ENCODE measurements at places on chromosomes 4 and X.

- peak; percentile 74 for DNase-seq
Measured at GRCh38 chrX:18390941-18391538, 34.4 kb upstream of the CDKL5 start.

DNA sequence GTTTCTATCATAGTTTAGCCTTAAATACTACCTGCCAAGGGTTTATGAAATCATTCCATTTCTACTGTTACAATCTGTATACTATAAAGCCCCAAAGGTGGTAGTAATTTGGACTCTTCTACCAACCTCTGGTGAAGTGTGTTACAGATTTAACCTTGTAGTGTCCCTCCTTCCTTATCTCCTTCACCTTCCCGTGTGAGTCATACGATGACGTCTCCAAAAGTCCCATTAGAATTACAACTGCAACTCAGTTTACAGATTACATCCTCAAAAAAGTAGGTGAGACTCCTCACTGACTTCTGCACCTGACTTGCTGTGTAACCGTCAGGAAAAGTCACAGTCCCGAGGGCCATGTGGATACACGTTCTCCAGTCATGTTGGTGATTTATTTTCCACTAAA is 219.0 kb downstream of the DCTD start:
- DNase-seq = no peak

GRCh38 chr4:135553213-135553612 is 1351.6 kb upstream of the PABPC4L start:
- DNase-seq = no peak

DNA sequence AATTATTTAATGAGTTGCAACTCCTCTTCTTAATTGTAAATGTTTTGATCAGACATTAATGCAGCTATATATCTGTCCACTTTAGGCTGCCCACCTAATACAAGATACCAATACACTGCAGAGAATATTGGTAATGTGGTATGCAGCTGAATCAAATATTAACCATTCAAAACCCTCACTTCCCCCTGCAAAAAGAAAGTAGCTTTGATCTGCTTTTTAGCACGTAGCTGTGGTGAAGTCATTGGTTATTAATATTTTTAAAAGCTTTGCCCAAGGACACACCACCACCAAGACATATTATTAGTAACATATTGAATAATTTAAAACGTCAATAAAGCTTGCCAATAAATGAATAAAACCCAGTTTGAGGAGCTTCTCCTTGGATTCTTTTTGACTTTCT is 28.6 kb upstream of the CYP2U1 start:
- DNase-seq = no peak

DNA sequence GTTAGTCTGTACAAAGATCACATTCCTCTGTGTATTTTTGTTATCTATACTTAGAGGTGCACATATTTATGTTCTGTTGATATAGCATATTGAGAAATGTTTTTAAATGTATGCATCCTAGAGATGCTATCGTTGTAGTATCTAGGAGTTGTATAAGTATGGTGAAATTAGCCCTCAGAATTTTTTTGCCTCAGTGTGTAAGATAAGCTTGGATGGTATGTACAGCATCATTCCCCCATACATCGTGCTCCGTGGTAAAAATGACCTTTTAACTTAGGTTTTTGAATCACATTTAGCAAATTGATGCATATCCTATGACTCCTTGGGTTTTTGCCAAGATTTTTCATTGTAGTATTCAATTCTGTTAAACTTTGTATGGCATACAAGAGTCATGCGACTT is 113.5 kb downstream of the RPA4 start:
- no peak for DNase-seq

DNA sequence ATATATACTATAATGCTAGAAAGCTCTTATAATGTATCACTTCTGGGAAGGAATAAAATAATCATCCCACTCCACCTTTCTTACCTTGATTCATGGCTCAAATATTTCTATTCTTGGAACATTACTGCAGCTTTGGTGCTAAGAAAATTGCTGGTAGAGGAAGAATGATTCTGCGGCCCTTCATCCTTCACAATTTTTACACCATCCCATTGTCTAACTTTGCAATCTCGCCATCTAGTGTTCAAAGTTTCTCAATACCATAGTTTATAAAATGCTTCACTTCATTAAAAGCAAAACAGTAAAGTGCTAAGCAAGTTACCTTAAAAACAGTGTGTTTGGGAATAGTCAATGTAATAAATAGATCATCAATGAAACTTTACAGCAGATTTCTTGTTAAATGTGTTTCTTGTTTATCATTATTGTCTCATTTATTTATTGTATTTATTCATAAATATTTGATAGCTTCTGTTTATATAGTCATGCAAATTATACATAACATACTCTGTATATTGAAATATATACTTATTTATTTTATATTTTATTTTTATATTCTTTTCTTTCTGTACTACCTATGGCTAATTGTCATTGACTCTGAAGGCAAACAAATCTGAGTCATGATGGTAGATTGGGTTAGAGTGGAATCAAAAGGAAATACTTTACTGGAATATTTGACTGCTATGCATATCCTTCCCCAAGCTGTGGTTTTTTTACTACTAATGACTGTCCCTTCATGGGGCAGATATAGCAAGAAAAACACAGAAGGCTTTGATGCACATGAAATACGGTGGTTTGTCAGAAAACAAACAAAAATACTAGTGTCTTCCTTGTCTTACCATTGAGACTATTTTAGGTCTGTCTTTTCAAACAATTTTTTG is 390.7 kb downstream of the MAPK10 start:
- DNase-seq = no peak

DNA sequence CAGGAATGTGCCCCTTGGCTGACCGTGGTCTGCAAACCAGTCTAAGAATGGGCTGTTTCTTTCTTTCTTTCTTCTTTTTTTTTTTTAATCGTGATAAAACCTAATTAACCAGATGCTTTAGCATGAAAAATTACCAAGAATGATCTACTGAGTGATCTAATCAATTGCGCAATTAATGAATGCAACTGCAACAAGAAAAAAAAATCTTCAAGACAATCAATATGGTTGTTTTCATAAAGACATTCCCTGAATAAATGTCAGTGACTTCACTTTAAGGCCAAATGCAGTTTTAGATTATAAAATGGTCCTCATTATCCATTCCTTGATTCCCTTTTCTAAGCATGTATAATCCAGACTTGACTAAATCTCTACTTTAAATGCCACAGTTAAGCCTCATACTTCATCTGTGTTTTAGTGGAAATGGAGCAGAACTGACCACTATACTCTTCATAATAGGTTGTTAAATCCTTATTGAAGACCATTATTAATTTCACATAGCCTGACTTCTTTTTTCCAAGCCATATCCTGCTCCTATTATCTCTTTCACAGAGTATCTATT is 51.6 kb upstream of the SETD7 start:
- DNase-seq = no peak

GRCh38 chr4:155769090-155769489 is 10.3 kb downstream of the GUCY1B1 start:
- DNase-seq = no peak

DNA sequence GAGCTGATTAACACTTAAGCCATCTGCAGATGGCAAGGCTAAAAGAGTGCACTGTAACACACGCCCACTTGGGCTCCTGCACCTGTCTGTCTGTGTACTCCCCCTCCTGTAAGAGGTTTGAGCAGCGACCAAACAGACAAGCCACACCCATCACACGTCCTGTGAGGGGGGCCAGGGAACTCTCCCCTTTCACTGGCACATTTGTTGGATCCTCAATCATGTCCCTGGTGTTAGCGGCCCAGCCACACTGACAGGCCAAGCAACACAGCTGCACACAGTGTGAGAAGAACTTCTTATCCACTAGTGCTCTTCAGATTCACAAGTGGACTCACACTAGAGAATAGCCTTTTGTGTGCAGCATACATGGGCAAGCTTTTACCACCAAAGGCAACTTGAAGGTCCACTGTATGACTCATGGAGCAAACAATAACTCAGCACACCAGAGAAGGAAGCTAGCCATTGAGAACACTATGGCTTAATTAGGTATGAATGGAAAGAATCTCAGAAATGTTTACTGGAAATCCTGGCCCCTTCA is 29.1 kb upstream of the UTP14A start:
- DNase-seq = no peak

DNA sequence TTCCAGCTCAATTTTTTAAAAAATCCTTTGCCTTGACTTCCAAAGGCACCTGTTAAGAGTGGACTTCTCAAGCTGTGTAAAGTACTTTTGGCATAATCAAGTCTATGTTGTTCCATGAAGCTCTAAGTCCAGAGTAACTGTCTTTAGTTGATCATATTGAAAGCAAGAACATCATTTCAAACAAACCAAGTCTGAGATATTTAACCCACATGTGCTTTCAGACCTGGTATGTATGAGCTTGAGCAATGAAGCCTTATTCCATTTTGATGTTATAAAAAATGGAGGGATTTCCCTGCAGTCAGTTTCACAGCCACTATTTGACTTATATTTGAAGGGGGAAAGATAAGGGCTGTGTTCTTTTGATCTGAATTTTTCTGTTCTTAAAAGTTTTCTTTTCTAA is 23.7 kb upstream of the EOLA2 start:
- no peak for DNase-seq

GRCh38 chrX:144637731-144638130 is 609.6 kb upstream of the SPANXN1 start:
- no peak for DNase-seq

DNA sequence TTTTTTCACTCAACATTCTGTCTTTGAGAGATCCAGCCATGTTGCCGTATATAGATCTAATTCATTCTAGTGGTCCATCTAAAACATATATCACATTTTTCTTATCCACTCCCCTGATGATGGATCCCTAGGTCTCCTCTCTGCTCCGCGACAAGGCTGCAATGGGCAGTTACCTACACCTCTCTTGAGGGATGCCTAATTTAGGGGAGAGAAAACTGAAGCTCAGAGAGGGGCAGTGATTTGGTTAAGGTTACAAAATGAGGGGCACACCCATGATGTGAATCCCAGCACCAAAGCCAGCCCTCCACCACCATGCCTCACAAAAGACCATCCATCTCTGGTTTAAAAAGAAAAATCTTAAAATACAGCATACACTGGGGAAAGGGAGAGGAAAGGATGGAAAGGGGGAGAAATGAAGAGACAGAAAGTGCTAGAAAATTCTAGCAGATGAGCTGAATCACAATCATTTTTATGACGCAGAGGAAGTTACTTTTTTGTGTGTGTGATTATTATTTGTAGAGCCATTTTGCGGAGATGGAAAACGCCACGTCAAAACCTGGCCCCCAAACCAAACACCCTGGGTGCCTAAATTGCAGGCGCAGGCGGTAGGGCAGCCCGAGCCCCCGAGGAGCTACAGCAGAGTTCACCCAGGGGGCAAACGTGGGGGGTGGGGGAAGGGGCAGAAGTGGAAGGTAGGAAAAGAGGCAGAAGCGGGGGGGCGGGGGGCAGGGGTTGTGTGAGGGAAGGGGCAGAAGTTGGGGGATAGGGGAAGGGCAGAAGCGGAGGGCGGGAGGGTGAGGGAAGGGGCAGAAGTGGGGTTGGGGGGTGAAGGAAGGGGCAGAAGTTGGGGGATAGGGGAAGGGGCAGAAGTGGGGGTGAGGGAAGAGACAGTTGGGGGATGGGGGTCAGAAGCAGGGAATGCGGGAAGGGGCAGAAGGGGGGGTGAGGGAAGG is 1.3 kb upstream of the TSPYL2 start:
- no peak for DNase-seq

DNA sequence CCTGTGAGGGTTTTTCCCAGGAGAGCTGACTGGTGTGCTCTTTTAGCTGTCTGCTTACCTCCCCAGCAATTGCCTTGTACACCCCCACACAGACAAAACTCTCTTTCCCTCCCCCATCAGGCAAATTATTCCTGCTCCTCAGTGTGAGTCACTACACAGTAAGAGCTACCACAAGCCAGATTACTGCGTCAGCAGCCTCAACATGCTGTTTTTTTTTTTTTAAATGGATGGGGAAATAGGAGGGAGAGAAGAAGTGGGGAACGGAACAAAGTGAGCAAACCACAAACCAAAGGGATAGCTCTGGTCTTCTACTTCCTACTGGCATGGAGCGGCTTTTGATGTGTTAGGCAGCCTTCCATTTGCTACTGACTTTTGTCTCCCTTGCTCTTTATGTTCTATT is 107.5 kb upstream of the ACSL4 start:
- peak; percentile 23 for DNase-seq

DNA sequence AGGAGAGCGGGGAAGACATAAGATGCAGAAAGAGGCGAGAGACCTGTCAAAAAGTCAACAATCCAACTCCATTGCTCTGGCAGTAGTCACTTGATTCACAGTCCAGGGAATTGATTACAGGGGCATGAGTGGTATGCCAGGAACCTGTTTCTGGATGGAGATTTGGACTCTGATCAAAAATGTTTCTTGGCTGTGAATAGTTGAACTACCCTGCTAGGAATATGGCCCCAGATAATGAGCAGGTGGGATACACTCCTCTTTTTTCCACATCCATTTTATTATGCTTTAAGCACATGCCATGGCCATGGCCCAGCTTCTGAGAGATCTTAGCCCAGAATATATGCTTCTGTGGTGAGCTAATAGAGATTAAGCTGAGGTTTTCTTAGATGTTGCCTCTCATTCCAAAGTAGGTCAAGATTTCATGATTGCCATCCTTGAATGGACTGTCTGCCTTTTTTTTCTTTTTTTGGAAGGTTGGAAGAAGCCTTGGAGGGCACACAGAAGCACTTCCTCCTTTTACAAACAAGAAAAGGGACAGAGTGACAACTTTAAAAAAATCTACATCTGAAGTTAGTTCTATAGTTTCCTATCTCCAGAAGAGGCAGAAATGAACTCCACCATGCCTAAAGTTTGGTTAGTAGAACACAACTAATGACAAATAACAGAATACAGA is 121.9 kb downstream of the KIT start:
- no peak for DNase-seq

DNA sequence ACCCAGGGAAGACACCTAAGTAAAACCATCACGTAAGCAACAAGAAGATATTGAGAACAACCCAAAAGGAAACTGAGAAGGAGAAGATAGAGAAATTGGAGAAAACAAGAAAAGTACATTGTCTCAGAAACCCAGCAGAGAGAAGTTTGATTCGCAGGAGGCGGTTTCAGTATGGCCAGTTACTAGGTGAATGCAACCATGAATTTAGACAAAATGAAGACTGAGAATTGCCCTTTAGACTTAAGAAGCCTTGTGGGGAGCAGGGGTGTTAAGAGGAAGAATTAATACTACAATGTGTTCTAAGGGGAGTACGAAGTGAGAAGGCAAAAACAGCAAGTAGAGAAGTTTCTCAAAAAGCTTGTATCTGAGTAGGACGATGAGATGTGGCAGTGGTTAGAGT is 229.3 kb upstream of the NEIL3 start:
- DNase-seq = no peak

- DNase-seq = no peak
Measured at GRCh38 chrX:38560776-38561125, 591 bp upstream of the TSPAN7 start.

GRCh38 chrX:140510306-140510676 is 5.4 kb upstream of the SOX3 start:
- DNase-seq = no peak

- DNase-seq = no peak
Measured at GRCh38 chrX:134294548-134294947, 57.6 kb downstream of the CCDC160 start.

GRCh38 chr4:47824840-47825239 is 13.0 kb downstream of the CORIN start:
- DNase-seq = no peak

GRCh38 chr4:139903845-139904244 is 238.2 kb downstream of the MGST2 start:
- no peak for DNase-seq
